ENCODE measurements at places on chromosomes 3 and 15. TPM values are rescaled to one million over a fixed set of nuclear protein-coding genes. Genes with fewer than 3 reads are reported as not detected.
A peak's percentile ranks its signal among the peaks of the same experiment; 100 is the strongest.

DNA sequence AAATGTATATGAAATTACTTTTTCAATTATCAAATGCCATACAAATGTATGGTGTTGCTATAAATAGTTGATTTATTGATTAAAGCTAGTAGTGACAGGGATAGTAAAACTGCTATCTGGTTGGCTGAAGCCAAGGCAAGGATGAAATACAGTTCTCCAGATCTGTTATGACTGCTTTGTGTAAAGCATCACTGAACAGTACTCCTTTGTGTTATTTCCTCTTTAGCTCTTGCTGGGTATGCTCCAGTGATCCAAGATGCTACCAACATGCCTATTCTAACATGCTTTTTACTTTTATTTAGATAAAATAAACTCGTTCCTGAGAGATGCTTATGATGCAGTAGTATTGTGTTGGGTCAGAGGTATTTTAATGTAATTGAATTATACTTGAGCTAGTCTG lies 12.4 kb upstream of the UBR1 start:
- DNase-seq, result no peak

- DNase-seq, result no peak
Measured at GRCh38 chr3:144032531-144033239, 61.1 kb downstream of the DIPK2A start.

GRCh38 chr3:107846279-107846852 lies 244.5 kb downstream of the CD47 start:
- peak; percentile 64 for DNase-seq

- no peak for DNase-seq
Measured at GRCh38 chr15:73318463-73319351, 50.1 kb downstream of the HCN4 start.

- DNase-seq, result peak; percentile 9
Measured at GRCh38 chr15:101359365-101359947, 64.4 kb upstream of the SNRPA1 start.

Gene NDN
- total RNA-seq, result 40.1 TPM

- DNase-seq, result no peak
Measured at GRCh38 chr3:17840126-17840525, 97.7 kb upstream of the TBC1D5 start.

Gene PIGZ
- under 0.01 TPM for total RNA-seq

DNA sequence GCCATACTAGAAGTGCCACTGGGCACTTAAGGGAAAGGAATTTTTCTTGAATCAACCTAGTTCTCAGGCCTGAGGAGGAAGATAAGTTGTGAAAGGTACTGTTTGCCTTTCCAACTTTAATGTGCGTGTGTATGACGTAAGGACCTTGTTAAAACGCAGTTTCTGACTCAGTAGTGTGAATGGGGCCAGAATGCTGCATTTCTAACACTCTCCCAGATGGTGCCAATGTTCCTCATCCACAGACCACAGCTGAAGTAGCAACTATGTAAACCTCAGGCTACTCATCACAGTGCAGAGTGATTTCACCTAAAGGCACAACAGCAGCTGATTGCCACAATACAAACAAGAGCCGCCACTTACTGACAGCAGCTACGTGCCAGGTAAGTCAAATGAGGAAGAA lies 103.6 kb downstream of the OTOL1 start:
- no peak for DNase-seq

GRCh38 chr15:84645997-84646396 lies 8.1 kb downstream of the WDR73 start:
- no peak for DNase-seq

Gene NOP10
- total RNA-seq, result 141 TPM

GRCh38 chr3:45647148-45647619 lies 42.0 kb upstream of the SACM1L start:
- peak; percentile 94 for DNase-seq

GRCh38 chr3:65963787-65964677 lies 74.7 kb downstream of the MAGI1 start:
- DNase-seq, result peak; percentile 93

- peak; percentile 61 for DNase-seq
Measured at GRCh38 chr3:154235330-154235729, 89.0 kb downstream of the DHX36 start.

Gene CFAP91
- total RNA-seq, result not detected

- DNase-seq, result no peak
Measured at GRCh38 chr15:25329696-25330095, 109.1 kb downstream of the UBE3A start.

Gene ZNF621
- total RNA-seq, result 7.3 TPM

DNA sequence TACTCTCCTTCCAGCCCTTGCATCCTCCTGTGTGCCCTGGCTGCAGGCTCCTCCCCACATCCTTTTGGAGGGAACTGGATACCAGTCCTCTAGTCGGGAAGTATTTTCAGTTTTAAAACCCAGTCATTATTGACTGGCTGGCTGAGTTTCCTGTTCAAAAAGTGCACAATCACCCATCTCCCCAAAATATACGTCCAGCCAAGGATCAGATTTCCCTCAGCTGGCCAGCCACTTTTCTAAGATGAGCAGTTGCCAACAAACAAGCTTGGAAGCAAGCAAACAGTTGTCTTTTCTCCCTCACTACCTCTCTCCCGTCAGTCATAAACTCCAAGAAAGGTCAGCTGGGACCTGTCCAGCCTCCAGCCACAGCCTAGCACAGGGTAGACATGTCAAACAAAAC lies 147.7 kb upstream of the GALNT15 start:
- DNase-seq, result peak; percentile 49

Gene GUCA1C
- not detected for total RNA-seq

Gene NGLY1
- 14.9 TPM for total RNA-seq

DNA sequence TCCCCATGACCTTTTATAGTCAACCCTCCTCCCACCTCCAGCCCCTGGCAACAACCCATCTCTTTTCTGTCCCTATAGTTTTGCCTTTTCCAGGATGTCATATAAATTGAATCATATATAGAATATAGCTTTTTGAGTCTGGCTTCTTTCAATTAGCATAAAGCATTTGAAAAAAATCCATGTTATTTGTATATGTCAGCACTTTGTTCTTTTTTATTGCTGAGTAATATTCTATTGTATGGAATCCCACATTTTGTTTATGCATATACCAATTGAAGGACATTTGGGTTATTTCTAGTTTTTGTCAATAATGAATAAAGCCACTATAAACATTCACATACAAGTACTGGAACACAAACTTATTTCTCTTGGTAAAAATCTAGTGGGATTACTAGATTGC lies 58.0 kb upstream of the SSR3 start:
- DNase-seq, result no peak

Gene CYP8B1
- not detected for total RNA-seq

GRCh38 chr15:90306560-90306959 lies 41.1 kb downstream of the NGRN start:
- no peak for DNase-seq

Gene SH3GL3
- not detected for total RNA-seq
